ENCODE measurements at places on chromosomes 11 and 22.
A peak's percentile ranks its signal among the peaks of the same experiment; 100 is the strongest.

DNA sequence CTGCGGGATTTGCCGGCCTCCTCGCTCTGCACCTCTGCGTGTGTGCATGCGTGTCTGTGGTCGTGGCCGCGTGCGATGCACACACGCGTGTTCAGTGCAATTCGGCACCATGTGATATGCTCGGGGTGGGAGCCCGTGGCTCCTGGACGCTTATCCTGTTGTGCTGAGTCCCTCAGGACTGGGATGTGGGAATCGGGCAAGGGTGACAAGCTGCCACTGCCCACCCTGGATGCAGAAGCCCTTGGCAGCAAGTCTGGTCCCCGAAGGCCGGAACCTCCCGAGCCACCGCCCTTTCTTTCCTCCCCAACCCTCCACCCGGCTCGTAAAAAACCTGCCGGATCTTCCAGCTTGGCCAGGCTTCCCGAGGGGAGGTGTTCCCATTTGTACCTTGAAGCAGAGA lies 128.2 kb downstream of the PHF21B start:
- no peak for DNase-seq

DNA sequence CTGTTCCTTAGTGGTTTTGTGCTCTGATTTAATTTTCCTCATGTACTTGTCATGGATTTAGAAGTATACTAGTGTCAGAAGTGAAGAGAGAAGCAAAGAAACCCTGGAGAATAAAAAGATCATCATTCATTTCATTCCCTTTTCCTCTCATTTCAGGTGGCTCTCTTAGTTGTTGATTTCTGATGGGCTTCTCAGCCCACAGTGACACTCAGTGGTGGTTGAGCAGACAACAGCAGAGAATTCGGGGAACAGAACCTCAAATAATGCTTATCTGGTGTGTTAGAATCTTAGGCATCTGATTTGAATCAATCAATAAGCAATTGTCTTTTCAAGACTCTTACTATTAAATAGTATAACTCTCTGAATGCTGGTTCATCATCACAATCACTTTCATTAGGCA lies 1289.4 kb downstream of the FAM181B start:
- peak; percentile 33 for DNase-seq

GRCh38 chr11:94558932-94559331 lies 8.2 kb upstream of the PIWIL4 start:
- DNase-seq, result no peak

GRCh38 chr11:78226684-78227680 lies 38.3 kb downstream of the USP35 start:
- DNase-seq, result no peak

DNA sequence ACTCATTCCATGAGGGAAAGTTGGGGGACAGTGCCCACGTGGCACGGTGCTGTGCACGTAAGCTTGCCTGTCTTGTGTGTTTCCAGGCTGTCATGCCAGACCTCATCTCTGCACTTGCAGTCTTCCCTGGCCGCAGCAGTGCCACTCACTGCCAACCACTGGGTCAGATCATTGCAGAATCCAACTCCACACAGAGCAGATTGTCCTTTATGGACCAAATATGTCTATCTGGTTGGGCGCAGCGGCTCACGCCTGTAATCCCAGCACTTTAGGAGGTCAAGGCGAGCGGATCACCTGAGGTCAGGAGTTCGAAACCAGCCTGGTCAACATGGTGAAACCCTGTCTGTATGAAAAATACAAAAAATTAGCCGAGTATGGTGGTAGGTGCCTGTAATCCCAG lies 4.4 kb upstream of the PPARA start:
- DNase-seq, result no peak

- DNase-seq, result peak; percentile 51
Measured at GRCh38 chr11:120929090-120929489, 94.8 kb upstream of the TBCEL start.

- no peak for DNase-seq
Measured at GRCh38 chr11:117143390-117143789, 697 bp upstream of the PAFAH1B2 start.

GRCh38 chr11:63504933-63505586 lies 824 bp upstream of the LGALS12 start:
- no peak for DNase-seq

GRCh38 chr11:113197446-113197845 lies 116.9 kb upstream of the TTC12 start:
- no peak for DNase-seq

- DNase-seq, result peak; percentile 73
Measured at GRCh38 chr11:57479021-57479663, 18.8 kb downstream of the RTN4RL2 start.

GRCh38 chr22:31140746-31141145 lies 438 bp upstream of the PLA2G3 start:
- DNase-seq, result no peak

DNA sequence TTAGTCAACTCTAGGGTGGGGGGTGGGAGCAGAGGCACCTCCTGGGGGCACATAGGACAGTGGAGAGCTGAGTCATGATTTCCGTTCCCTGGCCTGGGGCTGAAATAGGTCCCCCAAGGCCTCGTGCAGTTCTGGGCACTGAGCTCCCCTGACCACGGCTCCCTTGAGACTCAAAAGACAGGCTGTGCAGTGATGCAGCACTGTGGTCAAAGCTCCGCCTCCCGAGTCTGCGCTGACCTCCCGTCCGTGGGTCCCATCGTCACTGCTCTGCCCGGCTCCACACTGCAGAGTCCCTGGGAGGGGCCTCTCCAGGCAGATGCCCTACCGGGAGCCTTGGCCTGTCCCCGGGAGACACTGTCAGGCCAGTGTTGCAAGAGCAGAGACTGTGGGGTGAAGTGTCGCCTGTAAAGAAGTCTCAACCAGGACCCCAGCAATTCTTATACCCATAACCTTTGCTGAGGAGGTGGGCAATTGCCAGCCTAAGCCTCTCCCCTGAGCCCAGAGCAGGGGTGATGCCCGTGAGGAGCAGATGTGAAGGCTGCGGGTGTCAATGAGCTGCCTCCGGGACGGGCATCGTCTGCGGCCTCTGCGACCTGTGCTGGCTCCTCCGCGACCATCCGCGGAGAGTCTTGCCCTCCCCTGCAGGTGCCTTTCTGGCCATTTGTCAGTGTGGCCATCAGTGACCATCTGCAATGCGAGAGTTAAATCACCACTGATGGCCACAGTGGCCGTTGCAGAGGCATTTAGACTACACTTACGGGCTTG lies 877.3 kb downstream of the BRD1 start:
- DNase-seq, result peak; percentile 30

- no peak for DNase-seq
Measured at GRCh38 chr11:123122341-123122740, 60.4 kb upstream of the HSPA8 start.

GRCh38 chr11:84830372-84830771 lies 796.8 kb downstream of the DLG2 start:
- no peak for DNase-seq

Measured in eye (tissue), 1 donor.